Activated T-helper 1 cell treated with Interleukin-2 at 50 U/mL for 16 hours (primary cell): ENCODE measurements at places on chromosomes 4 and X.

GRCh38 chr4:156837625-156838345 lies 133.8 kb downstream of the PDGFC start:
- DNase-seq = no peak

DNA sequence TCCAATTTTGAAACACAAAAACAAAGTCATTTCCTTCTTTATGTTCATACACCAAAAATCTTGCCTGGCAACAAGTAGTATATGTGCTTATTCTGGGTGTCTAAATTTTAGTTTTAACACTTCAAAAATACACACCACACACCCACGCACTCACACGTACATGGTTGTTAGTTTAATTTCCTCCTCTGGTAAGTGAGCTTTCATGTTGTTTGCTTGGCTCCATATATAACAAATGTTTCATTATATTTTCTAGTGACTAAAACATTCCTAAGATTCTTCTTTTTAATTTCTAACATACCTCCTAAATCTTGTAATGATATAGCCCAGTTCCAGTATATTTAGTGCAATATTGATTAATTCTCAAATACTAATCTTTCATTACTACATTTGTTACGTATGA lies 80.9 kb downstream of the PRDM5 start:
- DNase-seq = no peak

DNA sequence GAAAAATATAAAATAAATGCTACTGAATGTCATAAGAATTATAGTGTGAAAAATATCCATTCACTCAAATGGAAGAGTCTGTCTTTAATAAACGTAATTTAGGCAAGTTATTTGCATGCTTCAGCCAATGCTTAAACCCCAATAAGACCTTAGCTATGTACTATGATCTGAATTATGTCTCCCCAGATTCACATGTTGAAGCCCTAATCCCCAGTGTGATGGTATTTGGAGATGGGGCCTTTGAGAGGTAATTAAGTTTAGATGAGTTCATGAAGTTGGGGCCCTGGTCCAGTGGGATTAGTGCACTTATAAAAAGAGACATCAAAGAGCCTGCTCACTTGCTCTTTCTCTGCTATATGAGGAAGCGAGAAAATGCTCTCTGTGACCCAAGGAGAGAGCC lies 28.7 kb downstream of the SLC39A8 start:
- no peak for DNase-seq

DNA sequence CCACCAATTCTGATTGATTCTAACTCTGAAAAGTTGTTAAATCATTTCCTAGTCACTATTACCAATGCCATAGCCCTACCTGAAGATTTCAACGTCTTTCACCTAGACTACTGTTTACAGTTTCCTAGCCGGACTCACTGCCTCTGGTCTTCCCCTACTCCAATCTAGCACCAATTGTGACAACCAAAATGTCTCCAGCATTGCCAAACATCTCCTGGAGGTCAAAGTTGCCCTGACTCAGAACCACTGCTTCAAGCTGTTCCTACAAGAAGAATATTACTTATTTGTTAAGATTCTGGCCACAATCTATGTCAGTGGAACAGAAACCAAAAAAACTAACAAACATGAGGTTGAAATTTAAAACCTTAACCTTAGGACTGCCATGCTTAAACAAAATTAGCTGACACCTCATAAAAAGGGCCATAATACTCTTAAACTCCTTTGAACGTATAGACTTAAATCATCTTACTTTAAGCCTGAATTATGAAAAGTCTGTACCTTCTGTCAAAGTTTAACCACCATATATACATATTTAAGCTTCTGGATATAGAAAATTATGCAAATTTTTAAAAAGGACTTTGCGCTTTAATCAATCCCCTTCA lies 2.1 kb downstream of the PDS5A start:
- no peak for DNase-seq

DNA sequence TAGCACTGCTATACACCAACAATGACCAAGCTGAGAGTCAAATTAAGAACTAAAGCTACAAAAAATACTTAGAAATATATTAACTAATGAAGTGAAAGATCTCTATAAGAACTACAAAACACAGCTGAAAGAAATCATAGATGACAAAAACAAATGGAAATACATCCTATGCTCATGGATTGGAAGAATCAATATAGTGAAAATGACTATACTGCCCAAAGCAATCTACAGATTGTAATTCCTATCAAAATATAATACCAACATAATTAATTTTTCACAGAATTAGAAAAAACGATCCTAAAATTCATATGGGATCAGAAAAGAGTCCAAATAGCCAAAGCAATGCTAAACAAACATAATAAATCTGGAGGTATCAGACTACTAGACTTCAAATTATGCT lies 87.8 kb downstream of the STARD8 start:
- no peak for DNase-seq

DNA sequence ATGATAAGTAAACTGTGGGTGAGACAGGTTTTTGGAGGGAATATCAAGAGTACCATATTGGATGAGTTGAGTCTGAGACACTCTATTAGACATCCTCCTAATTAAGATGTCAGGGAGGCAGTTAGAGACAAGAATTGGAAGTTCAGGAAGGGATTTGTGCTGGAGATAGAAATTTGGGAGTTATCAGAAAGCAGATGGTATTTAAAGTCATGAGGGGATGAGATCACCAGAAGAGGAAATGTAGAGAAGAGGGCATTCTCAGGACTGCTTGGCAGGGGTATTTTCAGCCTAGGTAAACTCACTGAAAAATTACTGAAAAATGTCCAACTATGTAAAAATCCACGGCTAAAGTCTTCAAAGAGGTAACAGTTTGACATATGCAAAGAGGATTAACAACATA lies 161.6 kb upstream of the PGRMC2 start:
- no peak for DNase-seq

- DNase-seq = no peak
These were observed 81.9 kb upstream of the LRPAP1 start for GRCh38 chr4:3613967-3614730.

DNA sequence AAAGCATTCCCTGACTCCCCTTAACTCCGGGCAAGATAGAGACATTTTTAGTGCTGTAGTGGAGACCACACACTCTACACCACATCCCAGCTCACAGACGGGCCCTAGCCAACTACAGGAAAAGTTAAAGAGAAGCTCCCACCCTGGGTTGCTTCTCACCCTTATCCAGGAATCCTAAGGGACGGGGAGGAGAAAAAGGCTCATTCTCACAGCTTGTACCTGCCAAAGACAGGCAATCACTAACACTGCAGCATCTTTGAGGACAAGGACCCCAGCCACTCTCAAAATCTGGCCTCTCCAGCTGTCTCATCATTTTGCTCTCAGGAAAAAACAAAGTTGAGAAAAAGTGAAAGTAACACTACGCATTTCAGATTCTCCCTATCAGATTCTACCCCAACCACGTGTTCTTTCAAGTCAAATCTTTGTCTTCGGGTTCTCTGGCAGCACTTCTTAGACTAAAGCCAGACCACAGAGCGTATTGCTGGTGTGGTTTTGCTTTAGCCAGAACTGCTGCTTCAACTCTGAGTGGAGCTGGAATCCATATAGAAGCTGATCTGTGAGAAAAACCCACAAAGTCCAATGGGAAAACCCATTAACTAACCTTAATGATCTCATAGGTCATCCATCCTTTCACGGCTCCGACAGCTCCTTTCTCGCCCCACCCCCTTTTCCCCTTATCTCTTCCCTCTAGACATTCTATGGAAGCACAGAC lies 605.9 kb upstream of the DIPK2B start:
- DNase-seq = peak; percentile 11

- DNase-seq = no peak
These were observed 13.2 kb downstream of the RTL8B start for GRCh38 chrX:135009057-135009610.

DNA sequence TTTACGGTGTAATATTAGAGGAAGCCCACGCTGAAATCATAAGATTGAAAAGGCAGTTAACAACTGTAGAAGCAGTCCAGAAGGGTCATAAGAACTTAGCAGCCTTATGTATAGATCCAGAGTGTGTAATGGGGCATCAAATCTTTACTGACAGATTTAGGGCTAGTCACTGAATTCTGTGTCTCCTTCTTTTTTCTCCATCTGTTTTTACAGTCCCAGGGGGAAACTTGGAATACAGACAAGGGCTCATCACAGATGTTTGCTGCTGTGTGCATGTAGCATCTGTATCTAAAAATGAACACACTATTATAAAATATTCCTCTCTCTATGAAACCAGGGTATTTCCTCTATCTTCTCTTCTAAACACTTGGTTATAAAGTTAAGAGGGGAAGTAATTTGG lies 43.9 kb downstream of the CYSLTR1 start:
- no peak for DNase-seq

GRCh38 chr4:166827167-166827566 lies 407.1 kb downstream of the SPOCK3 start:
- DNase-seq = no peak
